Activated CD8-positive, alpha-beta T cell treated with anti-CD3 and anti-CD28 coated beads, Interleukin-2, amount 10 ng/mL, durations not matched to agents 7 days and 5 days (primary cell): ENCODE measurements at places on chromosomes 2 and 18. TPM values are rescaled to one million over a fixed set of nuclear protein-coding genes. Genes with fewer than 3 reads are reported as not detected.

MATN3 gene
- total RNA-seq: not detected

NT5C1B gene
- total RNA-seq: not detected

KCNJ3 gene
- not detected for total RNA-seq

ALPG gene
- total RNA-seq: not detected

VIL1 gene
- total RNA-seq: not detected

DYNAP gene
- total RNA-seq: not detected

SLC9A2 gene
- total RNA-seq: not detected

MC2R gene
- total RNA-seq: not detected

RGPD4 gene
- not detected for total RNA-seq

ZEB2 gene
- total RNA-seq: 5.7 TPM

IMPACT gene
- total RNA-seq: 7.0 TPM

ONECUT2 gene
- total RNA-seq: not detected

DNA sequence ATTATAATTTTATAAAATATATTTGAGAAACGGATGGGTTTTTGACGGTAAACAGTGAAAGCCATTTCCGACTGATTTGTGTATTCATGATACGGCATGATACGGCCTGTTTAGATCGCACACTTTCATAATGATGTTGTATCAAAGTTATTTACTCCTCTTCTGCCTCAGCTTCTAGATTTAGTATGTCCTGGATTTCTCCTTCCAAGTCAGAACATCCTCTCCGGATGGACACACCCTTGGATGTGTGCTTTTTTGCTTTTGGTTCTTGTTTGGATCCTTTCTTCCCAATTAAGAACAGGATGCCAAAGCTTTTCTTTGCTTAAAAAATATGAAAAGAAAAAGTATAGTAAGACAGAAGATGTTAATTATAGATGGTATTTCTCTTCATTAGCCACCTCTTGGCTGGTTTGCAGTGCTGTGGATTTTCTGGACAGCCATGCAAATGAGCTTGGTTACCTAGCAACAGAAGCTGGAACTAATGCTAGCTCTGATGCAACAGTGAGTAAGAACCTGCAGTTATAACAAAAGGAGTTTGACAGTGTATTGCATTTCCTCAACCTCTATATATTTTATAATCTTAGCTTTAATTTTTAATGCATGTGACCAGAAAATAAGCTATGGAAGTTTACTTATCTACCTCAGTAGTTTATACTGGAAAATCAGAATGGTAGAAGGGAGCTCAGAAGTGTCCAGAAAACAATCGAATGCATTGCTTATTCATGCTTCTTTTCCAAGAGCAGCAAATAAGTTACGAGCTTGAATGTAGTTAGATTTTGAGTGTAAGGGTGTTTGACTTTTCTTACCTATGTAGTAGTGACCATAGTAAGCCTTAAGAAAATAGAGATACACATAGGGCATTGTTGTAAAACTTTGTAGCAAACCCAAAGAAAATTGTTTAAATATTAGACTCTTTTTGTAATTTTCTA lies 27.9 kb downstream of the RMND5A start:
- no peak overlapping the region for H3K4me3 ChIP-seq
- DNase-seq: no peak
- H3K27me3 ChIP-seq: no peaks in the 10 kb centered on the region
- H3K4me1 ChIP-seq: peaks cover 14% of the 10 kb centered on the region
- H3K27ac ChIP-seq: no peak overlapping the region

- H3K4me1 ChIP-seq: peaks cover 10% of the 10 kb centered on the region
- H3K4me3 ChIP-seq: no peak overlapping the region
- no peak overlapping the region for H3K27ac ChIP-seq
- H3K36me3 ChIP-seq: peaks cover 16% of the 10 kb centered on the region
- no peak for DNase-seq
- no peaks in the 10 kb centered on the region for H3K27me3 ChIP-seq
Measured at GRCh38 chr2:239361311-239361642, 39.5 kb downstream of the HDAC4 start.

DNA sequence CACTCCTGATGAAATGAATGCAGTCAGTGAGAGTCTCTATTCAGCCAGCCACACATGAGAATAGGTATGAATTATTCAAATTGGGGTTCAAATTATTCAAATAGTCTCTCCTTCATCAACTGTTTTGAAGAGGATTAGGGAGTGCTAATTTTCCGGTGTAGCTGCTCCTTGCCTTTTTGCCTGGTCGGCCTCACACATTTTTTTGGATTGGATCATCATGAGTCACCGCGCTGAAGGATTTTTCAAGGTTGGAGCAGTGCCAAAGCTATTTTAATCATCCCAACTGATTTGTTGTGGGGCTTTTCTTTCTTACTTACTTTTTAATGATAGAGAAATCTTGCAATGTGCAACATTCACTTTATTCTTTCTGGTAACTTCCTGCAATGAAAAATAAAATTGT lies 2.4 kb upstream of the DTNA start:
- no peaks in the 10 kb centered on the region for H3K4me1 ChIP-seq
- no peak overlapping the region for H3K4me3 ChIP-seq
- H3K36me3 ChIP-seq: no peaks in the 10 kb centered on the region
- no peak for DNase-seq
- no peak overlapping the region for H3K27ac ChIP-seq

DNA sequence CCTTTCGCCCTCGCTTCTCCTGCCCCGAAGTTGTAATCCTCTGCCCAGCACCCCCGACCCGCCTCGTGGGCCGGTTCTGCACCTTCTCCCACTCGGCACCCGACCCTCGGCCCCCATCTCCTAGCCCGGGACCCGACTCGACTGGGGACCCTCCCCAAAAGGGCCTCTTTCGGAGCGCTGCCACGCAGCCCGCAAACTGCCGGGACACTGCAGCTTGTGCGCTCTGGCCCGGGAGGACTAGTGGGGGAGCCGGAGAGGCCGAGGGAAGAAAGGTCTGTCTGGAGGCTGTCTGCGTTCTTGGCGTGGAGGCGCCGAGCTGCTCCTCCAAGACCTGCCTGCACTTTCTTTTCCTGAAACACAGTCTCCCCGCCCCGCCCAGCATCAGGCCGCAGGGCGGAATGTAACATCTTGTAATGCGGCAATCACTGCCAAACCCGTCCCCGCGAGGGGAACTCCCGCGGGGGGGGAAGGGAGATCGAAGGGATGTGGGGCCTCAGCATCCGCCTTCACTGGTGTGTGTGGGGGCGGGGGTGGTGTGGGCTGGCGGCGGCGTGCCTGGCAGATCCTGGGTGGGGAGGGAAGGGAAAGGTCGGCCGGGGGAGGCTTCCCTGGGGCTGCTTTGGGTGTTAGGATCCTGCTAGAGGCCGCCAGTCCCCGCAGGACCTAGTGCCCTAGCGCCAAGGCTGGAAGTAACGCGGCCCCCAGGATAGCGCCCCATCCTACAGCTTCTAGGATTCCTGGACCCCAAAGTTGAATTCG lies 7.4 kb downstream of the DLX2 start:
- peaks cover 49% of the 10 kb centered on the region for H3K4me1 ChIP-seq
- no peaks in the 10 kb centered on the region for H3K36me3 ChIP-seq
- H3K27ac ChIP-seq: peak overlapping the region; percentile 55
- DNase-seq: peak; percentile 80

DNA sequence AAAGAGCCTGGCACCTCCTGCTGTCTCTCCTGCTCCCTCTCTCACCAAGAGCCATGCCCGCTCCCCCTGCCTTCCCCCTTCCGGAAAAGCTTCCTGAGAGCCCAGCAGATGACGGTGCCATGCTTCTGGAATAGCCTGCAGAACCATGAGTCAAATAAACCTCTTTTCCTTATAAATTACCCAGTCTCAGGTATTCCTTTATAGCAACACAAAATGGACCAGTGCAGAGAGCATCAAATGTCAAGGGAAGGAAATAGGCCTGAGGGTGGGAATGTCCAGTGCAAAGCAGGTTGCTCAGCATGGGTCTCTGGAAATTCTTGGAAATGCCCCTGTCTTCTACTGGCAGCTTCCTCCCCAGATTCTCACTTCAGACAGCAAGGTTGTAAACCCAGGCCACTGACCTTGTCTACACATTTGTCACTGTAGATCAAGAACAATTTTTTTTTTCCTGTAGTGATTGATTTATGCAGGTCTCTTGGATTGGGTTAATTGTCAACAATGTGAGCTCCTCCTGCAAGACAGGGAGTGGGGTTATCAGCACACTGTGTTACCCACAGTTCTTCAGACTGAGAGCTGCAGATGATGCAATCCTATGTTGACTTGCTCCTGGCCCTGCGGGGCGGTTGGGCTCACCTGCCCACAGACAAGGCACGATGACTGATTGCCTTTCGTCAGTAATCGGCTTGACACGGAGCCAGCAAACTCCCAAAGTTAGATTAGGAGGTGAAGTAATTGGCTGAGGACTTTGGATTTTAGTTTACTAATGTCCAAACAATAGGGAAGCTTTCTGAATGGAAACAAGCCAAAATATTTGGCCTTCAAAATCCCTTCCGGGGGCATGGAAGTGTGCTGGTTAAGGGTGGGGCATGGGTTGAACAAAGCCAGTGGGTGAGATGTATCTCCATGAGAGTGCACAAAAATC lies 5.4 kb upstream of the BOD1L2 start:
- no peak overlapping the region for H3K4me3 ChIP-seq

DNA sequence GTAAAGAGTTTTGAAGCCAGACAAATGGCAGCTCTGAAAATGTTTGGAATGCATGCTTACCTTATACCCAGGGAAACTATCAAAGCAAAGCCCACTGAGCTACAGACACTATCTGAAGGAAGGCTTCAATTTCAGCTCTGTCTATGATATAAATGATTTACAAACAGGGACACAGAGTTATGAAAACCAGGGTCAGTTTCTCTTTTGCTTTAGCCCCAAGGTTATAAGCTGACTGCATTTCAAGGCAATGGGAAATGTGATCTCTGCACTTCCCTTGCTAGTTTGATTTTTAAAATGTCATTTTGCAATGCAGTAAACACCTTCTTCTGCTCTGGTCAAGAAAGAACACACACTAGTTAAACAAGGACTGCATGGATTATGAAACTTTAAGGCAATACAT lies 65.2 kb upstream of the CCDC195 start:
- peaks cover 68% of the 10 kb centered on the region for H3K36me3 ChIP-seq
- peak overlapping the region; percentile 14 for H3K27ac ChIP-seq
- H3K27me3 ChIP-seq: no peaks in the 10 kb centered on the region
- no peak overlapping the region for H3K4me3 ChIP-seq

DNA sequence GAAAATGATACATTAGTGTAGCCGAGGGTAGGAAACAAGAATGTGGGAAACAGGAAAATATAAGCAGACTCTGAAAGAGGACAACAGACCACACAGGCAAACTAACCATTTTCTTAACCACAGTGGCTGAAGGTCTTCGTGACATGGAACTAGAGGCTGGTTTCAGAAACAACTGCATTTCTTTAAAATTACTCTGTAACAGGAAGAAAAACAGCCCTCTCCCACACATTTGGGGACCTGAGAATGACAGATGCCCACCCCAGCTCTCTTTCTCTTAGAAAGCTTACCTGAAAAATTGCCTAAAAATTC lies 13.8 kb upstream of the SLC25A52 start:
- no peak overlapping the region for H3K27ac ChIP-seq
- peaks cover 3% of the 10 kb centered on the region for H3K27me3 ChIP-seq
- H3K4me3 ChIP-seq: no peak overlapping the region
- H3K4me1 ChIP-seq: peaks cover 4% of the 10 kb centered on the region
- H3K36me3 ChIP-seq: peaks cover 2% of the 10 kb centered on the region

- no peak for DNase-seq
- H3K4me3 ChIP-seq: no peak overlapping the region
- no peak overlapping the region for H3K27ac ChIP-seq
- peaks cover 2% of the 10 kb centered on the region for H3K27me3 ChIP-seq
- H3K36me3 ChIP-seq: no peaks in the 10 kb centered on the region
Measured at GRCh38 chr2:133792223-133792622, 224.0 kb upstream of the NCKAP5 start.

DNA sequence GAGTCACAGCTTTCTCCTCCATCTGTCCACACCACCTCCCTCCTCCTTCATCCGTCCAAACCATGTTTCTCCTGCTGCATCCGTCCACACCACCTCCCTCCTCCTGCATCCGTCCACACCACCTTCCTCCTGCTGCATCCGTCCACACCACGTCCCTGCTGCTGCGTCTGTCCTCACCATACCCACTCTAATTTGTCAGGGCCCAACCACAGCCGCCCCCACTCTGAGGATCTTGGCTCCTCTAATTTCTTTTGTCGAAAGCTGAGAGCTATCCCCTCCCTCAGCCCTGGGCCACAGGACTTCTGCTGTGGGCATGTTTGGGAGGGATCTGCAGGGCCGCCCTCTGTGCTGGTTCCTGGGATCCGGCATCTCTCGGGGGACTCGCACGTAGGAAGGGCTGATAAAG lies 67.4 kb downstream of the TPO start:
- no peak for DNase-seq
- H3K27ac ChIP-seq: no peak overlapping the region
- no peaks in the 10 kb centered on the region for H3K27me3 ChIP-seq
- no peaks in the 10 kb centered on the region for H3K36me3 ChIP-seq
- H3K4me1 ChIP-seq: no peaks in the 10 kb centered on the region

GRCh38 chr2:241020629-241021190 lies 22.3 kb downstream of the SNED1 start:
- H3K27me3 ChIP-seq: peaks cover 2% of the 10 kb centered on the region
- H3K4me3 ChIP-seq: no peak overlapping the region
- DNase-seq: peak; percentile 7
- peaks cover 6% of the 10 kb centered on the region for H3K36me3 ChIP-seq

- H3K4me1 ChIP-seq: peaks cover 18% of the 10 kb centered on the region
- H3K4me3 ChIP-seq: no peak overlapping the region
- no peak overlapping the region for H3K27ac ChIP-seq
- no peak for DNase-seq
- H3K27me3 ChIP-seq: no peaks in the 10 kb centered on the region
Measured at GRCh38 chr2:25268139-25268538, 73.6 kb downstream of the DNMT3A start.

DNA sequence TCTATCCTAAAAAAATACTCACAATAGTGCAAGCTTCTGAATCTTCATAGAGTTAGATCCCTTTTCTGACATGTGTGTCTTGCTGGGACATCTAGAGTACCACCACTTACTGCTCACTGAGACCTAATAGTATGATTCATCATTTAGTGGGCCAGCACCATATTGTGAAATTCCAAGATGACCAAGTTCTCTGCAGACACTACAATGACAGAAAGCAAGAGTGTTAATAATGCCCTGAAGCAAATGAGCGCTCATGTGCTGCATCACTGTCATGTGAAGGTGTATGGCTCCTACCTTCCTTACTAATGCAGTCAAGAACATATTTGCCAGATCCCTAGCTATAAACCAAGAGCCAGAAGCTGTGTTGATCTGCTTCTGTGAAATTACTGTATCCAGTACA lies 606.2 kb upstream of the NXPH2 start:
- H3K36me3 ChIP-seq: no peaks in the 10 kb centered on the region
- no peak for DNase-seq
- no peak overlapping the region for H3K4me3 ChIP-seq
- H3K4me1 ChIP-seq: no peaks in the 10 kb centered on the region

DNA sequence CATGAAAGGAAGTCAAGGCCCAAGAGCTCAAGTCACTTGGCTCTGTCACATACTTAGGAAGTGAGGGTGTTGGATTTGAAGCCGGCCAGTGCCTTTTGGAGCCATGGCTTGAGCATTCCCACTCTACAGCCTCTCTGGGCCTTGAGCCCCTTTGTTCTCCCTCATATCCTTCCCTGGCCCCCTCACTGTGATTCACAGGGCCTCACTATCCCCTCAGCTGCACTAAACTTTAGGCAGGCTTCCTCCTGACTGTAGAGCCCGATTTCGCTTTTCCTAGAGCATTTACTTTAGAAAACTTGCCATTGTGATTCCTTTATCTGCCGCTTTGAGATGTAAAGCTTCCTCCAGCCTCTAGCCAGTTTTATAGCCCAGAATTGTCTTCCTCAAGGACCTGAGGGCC lies 107.6 kb downstream of the FBXO15 start:
- no peak overlapping the region for H3K4me3 ChIP-seq
- H3K4me1 ChIP-seq: no peaks in the 10 kb centered on the region
- no peak for DNase-seq
- no peaks in the 10 kb centered on the region for H3K36me3 ChIP-seq
- H3K27ac ChIP-seq: no peak overlapping the region

GRCh38 chr18:51195086-51195450 lies 2.4 kb downstream of the MEX3C start:
- H3K27ac ChIP-seq: peak overlapping the region; percentile 97
- H3K27me3 ChIP-seq: no peaks in the 10 kb centered on the region
- peak overlapping the region; percentile 95 for H3K4me3 ChIP-seq
